ENCODE measurements at places on chromosomes 6 and 20. TPM values are rescaled to one million over a fixed set of nuclear protein-coding genes. Genes with fewer than 3 reads are reported as not detected.

- no peak for DNase-seq
Observed at GRCh38 chr20:25076731-25077609, 5.0 kb downstream of the VSX1 start.

- no peak for DNase-seq
Observed at GRCh38 chr6:141097471-141097870, 1035.3 kb upstream of the GJE1 start.

DNA sequence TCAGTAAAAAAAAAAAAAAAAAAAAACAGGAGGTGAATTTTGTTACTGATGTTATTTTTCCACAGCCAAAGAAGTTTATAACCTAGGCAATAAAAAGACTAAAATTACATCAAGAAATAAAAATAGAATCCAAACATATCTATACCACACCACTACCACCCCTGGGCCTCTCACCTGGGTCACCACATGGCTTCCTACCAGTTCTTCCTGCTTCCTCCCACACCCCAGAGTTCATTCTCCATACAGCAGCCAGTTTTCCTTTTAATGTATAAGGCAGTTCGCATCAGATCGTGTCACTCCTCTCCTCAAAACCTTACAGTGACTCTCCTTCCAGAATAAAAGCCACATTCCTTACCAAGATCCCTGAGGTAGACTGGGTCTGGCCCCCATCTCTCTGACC, 23.9 kb downstream of the ROS1 start:
- no peak for DNase-seq

DNA sequence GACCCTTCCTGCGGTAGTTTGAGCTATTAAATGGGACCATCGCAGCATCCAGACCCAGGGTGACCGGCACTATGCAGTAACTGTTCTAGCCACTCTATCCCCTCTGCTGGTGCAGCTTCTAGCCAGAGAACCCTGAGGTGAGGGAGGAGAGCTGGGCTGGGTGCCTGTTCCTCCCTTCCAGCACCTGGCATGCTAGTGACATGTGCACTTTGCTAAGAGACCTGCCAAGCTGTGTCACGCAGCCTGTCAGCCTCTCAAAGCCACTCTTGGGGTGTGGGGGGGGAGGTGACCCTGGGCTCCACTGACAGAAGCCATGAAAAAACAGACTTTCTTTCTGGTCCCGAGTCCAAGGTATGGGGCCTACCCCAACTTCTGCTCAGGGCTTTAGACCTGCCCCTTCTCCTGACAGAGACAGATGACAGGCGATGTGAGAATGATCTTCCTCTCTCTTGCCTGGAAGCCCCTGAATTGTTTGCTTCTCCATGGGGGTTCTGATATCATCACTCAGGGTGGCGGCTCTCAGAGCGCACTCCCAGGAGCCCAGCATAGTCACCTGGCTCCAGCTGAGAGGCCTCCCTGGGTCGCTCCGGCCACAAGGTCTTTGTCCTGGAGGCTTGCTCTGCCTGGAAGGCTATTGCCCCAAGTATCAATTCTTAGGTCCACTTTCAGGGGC, 47.2 kb upstream of the MLN start:
- no peak for DNase-seq

DNA sequence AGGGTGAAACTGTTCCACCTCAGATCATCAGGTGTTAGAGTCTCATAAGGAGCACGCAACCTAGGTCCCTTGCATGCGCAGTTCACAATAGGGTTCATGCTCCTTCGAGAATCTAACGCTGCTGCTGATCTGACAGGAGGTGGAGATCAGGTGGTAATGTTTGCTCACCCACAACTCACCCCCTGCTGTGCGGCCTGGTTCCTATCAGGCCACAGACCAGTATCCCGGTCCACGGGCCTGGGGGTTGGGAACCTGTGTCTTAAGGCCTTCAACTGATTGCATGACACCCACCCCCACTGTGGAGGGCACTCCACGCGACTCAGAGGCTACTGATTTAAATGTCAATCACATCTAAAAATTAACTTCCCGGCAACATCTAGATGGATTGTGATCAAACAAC, 411.2 kb upstream of the SULF2 start:
- DNase-seq: no peak

Gene RAD21L1
- not detected for total RNA-seq

Gene FOXA2
- total RNA-seq: not detected

Data from thoracic aorta (tissue), 2 donors.